Trophoblast cell (in vitro differentiated cells and primary cell): ENCODE measurements at places on chromosomes 3 and 15.

GRCh38 chr3:25033407-25034029, 394.5 kb upstream of the RARB start:
- H3K4me3 ChIP-seq: no peak overlapping the region
- H3K27me3 ChIP-seq: no peaks in the 10 kb centered on the region
- no peaks in the 10 kb centered on the region for H3K36me3 ChIP-seq
- no peak overlapping the region for H3K27ac ChIP-seq
- H3K4me1 ChIP-seq: no peaks in the 10 kb centered on the region

- no peaks in the 10 kb centered on the region for H3K36me3 ChIP-seq
- no peaks in the 10 kb centered on the region for H3K4me1 ChIP-seq
- DNase-seq: no peak
- H3K27me3 ChIP-seq: no peaks in the 10 kb centered on the region
- H3K4me3 ChIP-seq: no peak overlapping the region
- H3K27ac ChIP-seq: no peak overlapping the region
Measured at GRCh38 chr15:48084759-48085590, 35.8 kb upstream of the SLC24A5 start.

DNA sequence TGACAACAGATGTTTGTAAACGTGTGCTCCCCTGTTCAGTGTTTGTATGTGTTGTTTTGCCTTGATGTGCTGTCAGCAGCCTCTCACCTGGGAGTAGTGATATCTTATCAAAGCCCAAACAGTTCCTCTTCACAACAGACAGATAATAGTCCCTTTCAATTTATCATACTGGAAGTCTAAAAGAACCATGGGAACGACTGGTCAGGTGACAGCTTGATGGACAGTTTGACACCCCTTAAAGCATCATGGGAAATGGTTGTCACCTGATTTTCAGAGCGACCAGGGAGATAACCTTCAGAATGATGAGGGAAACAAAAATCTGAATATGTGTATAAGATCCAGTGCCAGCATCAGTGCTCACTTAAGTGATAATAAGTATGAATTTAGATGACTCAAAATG, 146.3 kb upstream of the SOX2 start:
- no peaks in the 10 kb centered on the region for H3K36me3 ChIP-seq
- no peak for DNase-seq
- H3K4me3 ChIP-seq: no peak overlapping the region
- no peaks in the 10 kb centered on the region for H3K4me1 ChIP-seq
- no peaks in the 10 kb centered on the region for H3K27me3 ChIP-seq
- no peak overlapping the region for H3K27ac ChIP-seq

GRCh38 chr3:192917404-192918274, at the start of gene MB21D2:
Gene MB21D2, minus strand, starts transcription at chr3:192917856. Its CDS starts 16 bp downstream, at chr3:192917840.
- peaks cover 5% of the 10 kb centered on the region for H3K4me1 ChIP-seq
- no peaks in the 10 kb centered on the region for H3K27me3 ChIP-seq
- DNase-seq: peak; percentile 75

DNA sequence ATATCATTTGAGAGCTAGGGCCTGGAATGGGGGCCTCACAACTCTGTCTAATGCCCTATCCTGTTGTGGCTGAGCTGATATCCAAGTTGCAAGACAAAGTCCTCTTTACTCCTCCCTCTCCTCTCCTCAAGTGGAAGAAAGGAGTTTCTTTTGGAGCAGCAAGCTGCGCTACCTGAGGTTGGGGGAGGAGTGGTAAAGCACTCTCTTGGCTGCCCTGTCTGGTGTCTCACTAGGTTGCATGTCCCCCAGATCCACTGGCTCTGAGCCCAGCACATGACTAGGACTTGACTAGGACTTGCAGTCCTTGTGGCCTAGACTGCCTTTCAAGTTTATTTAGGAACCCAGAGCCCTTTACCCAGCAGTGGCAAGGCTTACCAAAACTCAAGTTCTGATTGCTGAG, 141.1 kb upstream of the SETMAR start:
- no peak overlapping the region for H3K4me3 ChIP-seq
- no peaks in the 10 kb centered on the region for H3K4me1 ChIP-seq
- no peak overlapping the region for H3K27ac ChIP-seq
- DNase-seq: no peak
- no peaks in the 10 kb centered on the region for H3K27me3 ChIP-seq

- H3K27ac ChIP-seq: peak overlapping the region; percentile 1
Measured at GRCh38 chr15:67050062-67050461, 15.3 kb upstream of the SMAD3 start.

- no peaks in the 10 kb centered on the region for H3K36me3 ChIP-seq
- no peak overlapping the region for H3K27ac ChIP-seq
- H3K4me3 ChIP-seq: no peak overlapping the region
- DNase-seq: no peak
Measured at GRCh38 chr3:139642996-139643395, 34.8 kb downstream of the NMNAT3 start.

DNA sequence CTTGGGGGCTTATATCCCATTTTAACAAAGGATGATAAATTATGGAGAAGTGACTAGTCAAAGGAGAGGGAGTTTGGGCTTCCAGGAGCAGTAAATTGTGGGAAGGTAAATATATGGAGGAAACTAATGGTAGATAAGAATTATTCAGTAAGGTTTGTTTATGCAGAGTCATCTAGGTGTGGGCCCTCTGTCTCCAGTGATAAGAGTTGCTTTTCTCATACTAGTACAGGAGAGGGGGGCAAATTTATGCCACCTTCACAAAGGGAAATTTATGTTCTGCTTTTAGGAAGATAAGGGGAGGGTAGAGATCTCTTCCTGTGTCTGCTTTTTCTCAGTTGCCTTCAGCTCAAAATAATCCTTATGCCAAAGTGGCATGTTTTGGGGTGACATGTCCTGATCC, 383.7 kb upstream of the PPP2R3A start:
- no peak for DNase-seq
- H3K27me3 ChIP-seq: no peaks in the 10 kb centered on the region
- no peaks in the 10 kb centered on the region for H3K36me3 ChIP-seq
- no peaks in the 10 kb centered on the region for H3K4me1 ChIP-seq
- no peak overlapping the region for H3K27ac ChIP-seq
- no peak overlapping the region for H3K4me3 ChIP-seq

- peaks cover 31% of the 10 kb centered on the region for H3K27me3 ChIP-seq
- H3K27ac ChIP-seq: no peak overlapping the region
- H3K4me3 ChIP-seq: peak overlapping the region; percentile 51
- H3K36me3 ChIP-seq: no peaks in the 10 kb centered on the region
- DNase-seq: peak; percentile 57
Measured at GRCh38 chr3:123026565-123027291, 835 bp downstream of the SEMA5B start.

GRCh38 chr3:122843604-122844003, 48.7 kb downstream of the SLC49A4 start:
- no peaks in the 10 kb centered on the region for H3K36me3 ChIP-seq
- no peak overlapping the region for H3K4me3 ChIP-seq
- no peak for DNase-seq
- no peaks in the 10 kb centered on the region for H3K27me3 ChIP-seq

- H3K27ac ChIP-seq: no peak overlapping the region
- H3K36me3 ChIP-seq: no peaks in the 10 kb centered on the region
- H3K4me3 ChIP-seq: no peak overlapping the region
- DNase-seq: no peak
- H3K27me3 ChIP-seq: no peaks in the 10 kb centered on the region
Measured at GRCh38 chr3:193140381-193140780, 100.6 kb upstream of the PLAAT1 start.

- no peak for DNase-seq
- H3K4me1 ChIP-seq: no peaks in the 10 kb centered on the region
- no peak overlapping the region for H3K4me3 ChIP-seq
- H3K27ac ChIP-seq: no peak overlapping the region
- H3K27me3 ChIP-seq: no peaks in the 10 kb centered on the region
Measured at GRCh38 chr3:34001022-34001421, 202.6 kb downstream of the PDCD6IP start.

DNA sequence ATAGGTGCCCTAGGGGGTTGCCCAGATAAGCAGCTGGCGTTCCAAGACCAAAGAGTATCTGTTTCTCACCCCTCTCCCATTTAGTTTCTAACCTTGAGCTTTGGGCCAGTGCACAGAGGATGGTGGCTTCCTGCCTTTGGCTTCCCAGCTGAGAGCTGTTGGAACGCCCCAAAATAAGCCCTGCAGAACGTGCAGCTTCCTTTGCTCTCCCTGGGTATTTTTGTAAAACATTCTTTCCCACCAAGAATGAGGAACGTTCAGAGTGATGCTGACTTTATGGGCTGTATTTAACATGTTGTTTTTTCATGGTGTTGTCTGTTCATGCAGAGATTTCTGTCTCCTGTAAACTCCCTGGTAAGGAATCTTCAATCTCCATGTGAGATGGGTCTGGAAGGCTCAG, 63.8 kb downstream of the LPP start:
- no peak for DNase-seq
- H3K27ac ChIP-seq: no peak overlapping the region
- no peaks in the 10 kb centered on the region for H3K36me3 ChIP-seq
- H3K4me1 ChIP-seq: peaks cover 10% of the 10 kb centered on the region

DNA sequence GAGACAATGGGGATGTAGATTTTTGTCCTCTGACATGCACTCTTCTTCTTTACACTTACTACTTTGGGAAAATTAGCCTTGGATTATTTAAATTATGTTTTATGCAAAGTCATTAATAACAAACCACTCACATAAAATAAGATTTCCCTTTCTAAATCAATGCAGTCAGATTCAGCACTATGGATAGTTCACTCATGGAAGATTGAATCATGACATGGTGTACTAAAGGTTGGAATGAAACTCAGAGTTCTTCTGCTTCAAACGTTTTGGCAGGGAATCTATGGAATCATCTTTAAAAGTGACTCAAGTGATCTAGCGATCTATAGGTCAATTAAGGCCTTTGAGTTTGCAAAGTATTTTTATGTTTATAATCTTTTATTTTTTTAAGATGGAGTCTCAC, 154.3 kb downstream of the KCNMB2 start:
- no peak overlapping the region for H3K27ac ChIP-seq
- no peak overlapping the region for H3K4me3 ChIP-seq
- no peaks in the 10 kb centered on the region for H3K36me3 ChIP-seq
- H3K4me1 ChIP-seq: no peaks in the 10 kb centered on the region

DNA sequence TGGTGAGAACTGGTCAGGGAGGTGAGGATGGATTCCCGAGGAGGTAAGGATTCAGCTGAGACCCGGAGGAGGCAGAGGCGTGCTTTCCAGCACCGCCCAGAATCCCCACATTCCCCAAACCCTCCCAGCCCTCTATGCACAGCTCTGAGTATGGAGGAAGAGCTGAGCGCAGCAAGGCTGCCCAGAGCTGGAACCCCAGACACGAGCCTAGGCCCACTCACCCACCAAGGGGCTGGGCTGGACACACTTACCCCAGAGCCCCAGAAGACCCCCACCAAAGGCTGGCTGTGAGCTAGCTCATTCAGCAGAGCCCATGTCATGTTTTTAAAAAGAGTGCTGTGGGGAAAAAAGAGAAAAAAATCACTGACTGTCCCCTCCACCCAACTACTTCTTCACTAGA, 271.5 kb downstream of the XXYLT1 start:
- no peaks in the 10 kb centered on the region for H3K27me3 ChIP-seq
- no peaks in the 10 kb centered on the region for H3K4me1 ChIP-seq
- H3K27ac ChIP-seq: no peak overlapping the region
- no peak for DNase-seq
- no peaks in the 10 kb centered on the region for H3K36me3 ChIP-seq

- H3K4me1 ChIP-seq: peaks cover 5% of the 10 kb centered on the region
- H3K4me3 ChIP-seq: no peak overlapping the region
- DNase-seq: no peak
- H3K27ac ChIP-seq: no peak overlapping the region
Measured at GRCh38 chr3:138325990-138326389, 3.7 kb downstream of the NME9 start.

GRCh38 chr3:128201158-128201755, 48.0 kb downstream of the EEFSEC start:
- H3K27me3 ChIP-seq: no peaks in the 10 kb centered on the region
- H3K36me3 ChIP-seq: no peaks in the 10 kb centered on the region
- no peak for DNase-seq
- no peak overlapping the region for H3K27ac ChIP-seq
- H3K4me3 ChIP-seq: no peak overlapping the region

- H3K27ac ChIP-seq: no peak overlapping the region
- DNase-seq: peak; percentile 81
- H3K4me3 ChIP-seq: no peak overlapping the region
- H3K36me3 ChIP-seq: peaks cover 3% of the 10 kb centered on the region
- no peaks in the 10 kb centered on the region for H3K27me3 ChIP-seq
Measured at GRCh38 chr3:141212555-141212954, 19.1 kb upstream of the PXYLP1 start.

DNA sequence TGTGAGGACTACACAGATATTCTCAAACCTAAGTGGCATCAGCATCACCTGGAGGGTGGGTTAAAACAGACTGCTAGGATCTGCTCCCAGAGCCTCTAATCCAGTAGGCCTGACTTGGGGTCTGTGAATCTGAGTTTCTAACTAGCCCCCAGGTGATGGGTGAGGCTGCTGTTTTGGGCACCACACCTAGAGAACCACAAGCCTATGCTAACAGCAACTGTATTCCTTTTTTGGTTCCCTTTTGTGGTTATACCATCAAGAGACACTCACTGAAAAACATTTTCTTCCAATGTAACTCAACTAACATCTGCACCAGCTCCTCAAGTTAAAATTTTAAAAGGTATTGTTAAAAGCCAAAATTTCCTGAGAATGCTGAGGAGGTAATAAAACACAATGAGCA, 16.0 kb downstream of the WDR82 start:
- H3K4me3 ChIP-seq: no peak overlapping the region
- H3K27ac ChIP-seq: no peak overlapping the region
- DNase-seq: no peak
- H3K36me3 ChIP-seq: peaks cover 28% of the 10 kb centered on the region

DNA sequence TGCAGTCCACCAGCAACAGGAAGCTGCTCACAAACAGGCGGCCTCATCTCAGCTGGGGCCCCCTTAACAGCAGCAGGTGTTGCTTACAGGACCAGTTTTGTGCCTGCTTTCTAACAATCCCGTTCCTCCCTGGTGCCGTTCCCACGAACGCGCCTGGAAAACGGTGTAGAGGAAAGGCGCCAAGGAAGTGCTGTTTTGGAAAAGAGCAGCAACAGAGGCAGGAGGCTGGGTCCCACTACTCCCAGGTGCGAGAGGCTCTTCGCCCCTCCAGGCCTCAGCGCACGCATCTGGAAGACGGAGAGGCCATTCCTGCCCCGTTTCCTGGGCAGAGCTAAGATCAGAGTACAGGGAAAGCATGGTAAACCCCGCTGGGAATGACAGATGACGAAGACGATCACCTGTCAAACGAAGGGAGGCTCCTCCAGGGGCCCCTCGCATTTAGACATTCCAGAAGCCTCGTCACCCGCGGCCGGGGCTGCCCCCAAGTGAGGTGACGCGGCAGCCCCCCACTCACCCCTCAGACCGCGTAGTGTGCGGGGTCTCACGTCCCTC, 603 bp downstream of the SCAPER start:
- H3K4me1 ChIP-seq: peaks cover 2% of the 10 kb centered on the region
- no peaks in the 10 kb centered on the region for H3K27me3 ChIP-seq
- H3K36me3 ChIP-seq: no peaks in the 10 kb centered on the region
- peak; percentile 35 for DNase-seq
- peak overlapping the region; percentile 28 for H3K27ac ChIP-seq

GRCh38 chr15:62777671-62778070, 264.9 kb upstream of the TPM1 start:
- H3K36me3 ChIP-seq: peaks cover 20% of the 10 kb centered on the region
- no peak for DNase-seq
- no peak overlapping the region for H3K4me3 ChIP-seq
- peaks cover 18% of the 10 kb centered on the region for H3K4me1 ChIP-seq

- H3K36me3 ChIP-seq: no peaks in the 10 kb centered on the region
- H3K27ac ChIP-seq: no peak overlapping the region
- DNase-seq: no peak
- no peaks in the 10 kb centered on the region for H3K27me3 ChIP-seq
- peak overlapping the region; percentile 34 for H3K4me3 ChIP-seq
Measured at GRCh38 chr3:177751770-177752169, 554.5 kb upstream of the TBL1XR1 start.

GRCh38 chr15:74794970-74795349, 13.1 kb downstream of the CSK start:
- H3K27me3 ChIP-seq: no peaks in the 10 kb centered on the region
- peaks cover 23% of the 10 kb centered on the region for H3K36me3 ChIP-seq
- no peak overlapping the region for H3K4me3 ChIP-seq
- no peak overlapping the region for H3K27ac ChIP-seq
- peaks cover 6% of the 10 kb centered on the region for H3K4me1 ChIP-seq
